ENCODE measurements at places on chromosomes 3 and 15.

DNA sequence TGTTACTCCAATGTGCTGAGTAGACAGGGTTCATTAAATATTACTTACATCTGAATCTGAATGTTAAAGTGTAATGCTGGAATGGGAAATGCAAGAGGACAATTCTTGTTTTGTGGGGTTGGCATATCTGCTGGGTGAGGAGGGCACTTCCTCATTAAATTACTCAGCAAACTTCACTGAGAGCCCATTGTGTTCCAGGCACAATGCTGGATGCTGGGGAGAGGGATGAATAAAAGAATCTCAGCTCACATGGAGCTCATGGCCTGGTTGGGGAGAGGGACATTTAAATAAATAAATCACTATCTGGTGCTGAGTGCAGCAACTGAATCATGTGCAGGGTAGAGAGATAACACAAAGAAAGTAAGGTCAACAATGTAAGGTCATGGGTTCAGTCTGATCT, 199.2 kb upstream of the CFAP20DC start:
- no peak for DNase-seq

DNA sequence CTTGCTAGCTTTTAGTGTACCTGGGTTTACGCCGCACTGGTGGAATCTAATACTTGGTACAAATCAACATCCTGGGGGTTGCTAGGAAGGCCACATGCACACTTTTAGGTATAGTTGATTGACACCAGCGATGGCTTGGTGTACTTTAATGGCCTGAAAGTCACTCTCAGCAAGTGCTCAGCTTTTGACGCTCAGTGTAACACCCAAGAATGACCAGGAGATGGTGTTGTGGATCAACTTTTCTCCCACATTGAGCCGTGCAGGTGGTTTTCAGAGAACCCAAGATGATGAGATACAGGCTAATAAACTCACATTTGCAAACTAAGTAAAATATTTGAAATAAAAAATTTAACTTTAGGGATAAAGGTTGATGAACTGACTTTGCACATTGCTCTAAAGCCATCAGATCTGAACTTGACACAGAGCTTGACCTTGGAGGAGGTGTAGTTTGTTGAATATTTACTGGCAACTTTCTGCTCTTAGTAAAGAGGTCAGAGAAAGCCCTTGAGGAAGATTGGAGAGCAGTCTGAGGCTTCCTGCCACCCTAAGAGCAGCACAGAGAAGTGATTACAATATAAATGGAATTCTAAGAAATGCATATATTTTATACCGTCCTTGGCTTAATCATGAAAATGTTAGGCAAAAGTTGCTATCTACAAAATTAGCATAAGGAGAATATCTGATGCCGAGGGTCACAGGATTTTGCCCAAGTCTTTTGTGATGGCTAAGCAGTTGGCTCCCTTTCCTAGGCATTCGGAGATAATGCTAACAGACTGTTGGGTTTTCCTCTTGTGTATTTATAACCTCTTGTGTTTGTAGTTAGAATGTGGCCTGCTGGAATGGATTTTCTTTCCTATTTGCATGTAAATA, 143.4 kb upstream of the RASGRP1 start:
- DNase-seq: no peak

- DNase-seq: no peak
These were observed 592.1 kb downstream of the SI start for GRCh38 chr3:164486150-164486549.

DNA sequence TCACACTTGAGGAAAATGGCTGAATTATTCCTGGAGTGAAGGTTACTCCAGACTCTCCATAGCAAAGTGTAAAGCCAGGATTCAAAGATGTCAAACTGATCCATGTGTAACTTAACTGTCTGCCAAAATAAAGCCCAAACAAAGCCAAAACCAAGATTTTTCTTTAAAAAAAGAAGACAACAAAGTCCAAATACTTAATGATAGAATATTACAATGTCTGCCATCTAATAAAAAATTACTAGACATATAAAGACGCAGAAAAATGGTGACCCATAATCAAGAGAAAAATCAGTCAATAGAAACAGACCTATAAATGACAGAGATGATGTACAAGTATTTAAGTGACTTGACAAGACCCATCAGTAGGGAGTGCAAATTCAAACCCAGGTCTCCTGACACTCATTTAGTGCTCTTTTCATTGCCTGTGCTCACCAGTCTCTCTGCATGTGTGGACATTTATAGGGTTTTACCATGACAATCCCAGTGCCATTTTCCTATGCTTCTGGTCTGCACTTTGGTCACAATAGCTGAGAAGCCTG, 85.1 kb upstream of the HES1 start:
- no peak for DNase-seq

DNA sequence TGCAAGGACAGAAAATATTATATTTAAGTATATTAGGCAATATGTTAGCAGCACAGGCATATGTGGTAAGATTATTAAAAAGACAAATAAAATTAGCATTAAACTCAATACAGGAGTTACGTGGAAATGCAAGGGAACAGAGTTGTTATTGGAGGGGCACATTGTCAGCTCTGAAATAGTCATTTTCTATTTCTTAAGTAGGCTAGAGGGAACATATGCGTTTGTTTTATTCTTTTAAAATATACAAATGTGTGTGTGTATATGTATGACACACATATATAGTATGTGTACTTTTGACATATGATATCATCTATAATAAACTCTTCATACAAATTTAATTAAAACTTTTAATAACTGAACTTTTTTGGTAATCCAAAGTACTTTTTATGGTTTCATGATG, 22.8 kb upstream of the VEPH1 start:
- DNase-seq: no peak

GRCh38 chr3:158847452-158847821, 45.6 kb downstream of the MFSD1 start:
- DNase-seq: no peak

DNA sequence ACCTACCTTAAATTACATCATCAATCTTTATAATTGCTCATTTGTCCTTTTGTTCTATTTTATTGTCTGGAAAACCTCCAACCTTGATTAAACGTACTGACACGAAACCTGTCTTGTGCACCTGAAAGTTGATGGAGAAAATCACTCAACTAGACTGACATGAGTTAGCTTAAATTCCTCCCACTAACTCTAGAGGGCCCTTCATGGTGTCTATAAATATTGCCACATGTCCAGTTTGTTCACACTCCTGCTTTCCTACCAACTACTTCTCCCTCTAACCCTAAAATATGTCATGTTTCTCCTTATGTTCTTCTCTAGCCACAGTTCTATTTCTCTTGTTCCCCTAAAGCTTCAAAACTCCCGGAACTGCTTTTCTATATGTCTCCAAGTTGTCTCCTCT, 59.8 kb upstream of the SGO1 start:
- DNase-seq: no peak
